ENCODE measurements at places on chromosomes 16 and 17.

DNA sequence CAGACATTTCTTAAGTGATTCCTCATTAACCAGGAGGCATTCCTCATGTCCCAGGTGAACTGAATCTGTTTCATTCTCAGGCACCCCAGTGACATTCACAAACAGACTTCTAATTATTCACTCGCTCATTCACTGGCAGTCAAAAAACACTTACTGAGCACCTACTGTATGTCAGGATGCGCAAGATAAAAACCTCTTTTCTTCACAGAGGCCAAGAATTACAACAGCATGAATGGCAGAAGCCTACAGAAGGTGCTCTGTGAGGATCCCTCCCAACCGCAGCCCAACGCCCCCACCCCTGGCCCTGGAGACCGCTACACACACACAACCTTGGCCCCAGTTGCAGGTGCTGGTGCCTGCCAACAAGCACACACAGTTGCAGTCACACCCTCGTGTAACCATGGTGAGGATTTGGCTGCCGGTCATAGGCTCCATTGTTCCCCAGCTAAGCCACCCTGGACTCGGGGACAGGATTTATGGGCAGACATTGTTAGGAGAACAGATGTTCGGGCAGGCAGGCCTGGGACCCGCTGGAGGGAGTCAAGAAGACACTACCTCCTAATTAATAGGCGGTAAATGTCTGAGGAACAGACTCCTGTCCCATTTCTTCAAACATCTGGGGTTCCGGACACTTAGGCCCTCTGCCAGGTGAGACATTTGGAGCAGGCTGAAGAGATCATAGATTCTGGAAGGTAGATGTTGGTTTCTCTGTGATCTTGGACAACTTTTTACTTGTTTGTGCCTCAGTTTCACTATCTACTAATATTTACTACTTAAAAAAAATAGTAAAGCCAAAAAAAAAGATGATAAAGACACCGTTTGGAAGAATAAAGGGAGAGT, 43.2 kb downstream of the CUEDC1 start:
- no peak for DNase-seq

DNA sequence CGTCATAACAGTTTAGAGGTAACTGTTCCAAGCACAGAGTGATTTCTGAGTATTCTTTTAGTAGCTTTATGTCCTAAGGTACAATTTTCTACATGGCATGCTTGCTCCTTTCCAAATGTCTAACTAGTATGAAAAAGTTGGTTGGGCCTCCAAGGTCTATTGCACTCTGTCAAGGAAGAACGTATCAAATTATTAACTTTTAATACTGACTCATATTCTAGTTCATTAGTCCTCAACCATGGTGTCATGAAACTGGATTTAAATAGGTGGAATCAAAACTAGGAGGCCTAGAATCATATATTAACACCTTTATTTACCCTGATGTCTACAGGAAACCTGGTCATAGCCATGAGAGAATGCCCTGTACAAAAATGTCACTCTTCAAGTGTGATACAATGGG, 61.4 kb downstream of the STH start:
- no peak for DNase-seq

DNA sequence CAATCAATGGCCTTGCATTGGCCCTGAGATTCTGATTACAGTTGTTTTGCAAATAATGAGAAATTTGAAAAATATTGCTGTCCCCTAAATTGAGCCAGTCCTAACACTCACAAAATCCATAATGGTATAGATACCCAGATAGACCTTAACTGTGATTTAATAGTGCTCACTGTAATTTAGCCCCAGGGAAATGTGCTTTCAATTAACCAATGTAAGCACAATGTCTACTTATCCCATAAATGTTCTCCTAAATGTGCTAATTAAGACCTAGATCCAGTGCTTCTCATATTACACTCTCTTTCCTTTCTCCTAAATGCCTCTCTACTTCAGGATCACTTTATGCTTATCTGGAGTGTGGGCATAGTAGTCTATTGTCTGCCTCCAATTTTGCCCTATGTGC, 417.8 kb upstream of the CCL2 start:
- no peak for DNase-seq

DNA sequence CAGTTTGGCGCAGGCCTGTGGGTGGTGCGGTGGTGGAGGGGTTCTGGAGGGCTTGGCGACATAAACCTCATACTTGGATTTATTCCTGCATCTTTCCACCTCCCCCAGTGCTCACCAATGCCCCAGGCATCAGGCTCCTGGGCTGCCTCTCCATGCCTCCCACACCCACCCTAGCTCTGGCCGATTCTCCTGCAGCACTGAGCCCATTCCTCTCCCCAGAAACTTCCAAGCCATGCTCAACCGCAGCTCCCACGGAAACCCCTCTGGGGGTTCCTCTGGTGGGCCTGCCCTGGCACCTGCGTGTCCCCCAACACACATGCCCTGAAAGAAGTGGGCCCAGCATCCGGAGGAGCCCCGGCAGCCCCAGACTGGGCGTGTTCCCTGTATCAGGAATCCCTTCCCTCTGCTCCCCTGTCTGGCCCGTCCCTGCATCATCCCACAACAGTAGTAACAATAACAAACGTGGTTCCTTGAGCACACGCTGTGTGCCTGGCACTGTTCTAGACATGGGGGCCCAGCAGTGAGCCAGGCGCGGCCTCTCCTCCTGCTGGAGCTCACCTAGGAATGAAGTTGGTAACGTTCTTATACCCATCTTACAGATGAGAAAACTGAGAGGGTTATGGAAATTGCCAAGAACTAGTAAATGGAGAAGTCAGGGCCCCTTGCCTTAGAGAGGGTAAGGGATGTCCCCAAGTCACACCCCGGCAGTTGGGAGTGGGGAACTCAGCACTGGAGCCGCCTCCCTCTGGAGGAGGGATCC, 2.3 kb downstream of the PRSS21 start:
- DNase-seq = no peak

DNA sequence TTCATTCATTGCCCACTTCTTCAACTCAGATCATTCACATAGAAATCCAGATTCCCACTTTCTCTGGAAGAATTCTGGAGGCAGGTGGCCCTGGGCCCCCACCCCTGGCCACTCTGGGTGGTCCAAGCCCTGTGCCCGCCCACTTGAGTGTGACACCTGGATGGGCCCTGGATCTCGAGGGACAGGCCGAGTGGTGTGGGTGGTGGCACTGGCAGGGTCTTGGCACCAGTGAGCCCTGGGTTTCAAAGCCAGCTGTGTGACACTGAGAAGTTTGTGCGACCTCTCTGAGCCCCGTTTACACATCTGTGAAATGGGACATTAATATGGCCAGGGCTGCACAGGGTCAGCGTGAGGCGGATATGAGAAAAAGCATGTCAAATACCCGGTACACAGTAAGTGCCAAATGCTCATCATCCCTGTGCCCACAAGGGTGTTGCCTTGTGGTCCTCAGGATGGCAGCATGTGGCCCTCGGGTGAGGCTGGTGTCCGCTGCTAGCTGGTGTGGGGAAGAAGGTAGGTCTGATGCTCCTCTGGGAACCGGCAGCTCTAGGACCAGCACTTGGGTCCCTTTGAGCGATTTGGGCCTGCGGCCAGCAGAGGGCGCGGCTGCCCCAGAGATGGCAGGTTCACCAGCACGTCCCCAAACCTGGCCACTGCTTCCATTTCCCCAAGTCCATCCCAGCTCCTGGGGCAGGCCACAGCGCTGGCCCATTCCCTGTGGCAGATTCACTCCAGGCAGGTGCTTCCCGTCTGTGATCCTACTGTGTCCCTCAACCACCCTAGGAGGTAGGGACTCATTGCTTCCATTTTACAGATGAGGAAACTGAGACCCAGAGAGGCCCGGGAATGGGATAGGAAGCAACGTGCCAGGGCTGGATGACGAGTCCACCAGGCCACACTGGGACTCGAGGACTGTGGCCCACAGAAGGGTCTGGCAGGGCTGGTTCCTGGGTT, 3.6 kb downstream of the OSGIN1 start:
- DNase-seq = no peak

GRCh38 chr16:88274847-88275246, 107.9 kb upstream of the ZNF469 start:
- DNase-seq = no peak
